ENCODE measurements at places on chromosomes 2 and 18.

- DNase-seq, result no peak
Measured at GRCh38 chr2:45872211-45872610, 220.7 kb downstream of the PRKCE start.

GRCh38 chr2:25966531-25967270, 15.6 kb downstream of the KIF3C start:
- DNase-seq, result no peak

- peak; percentile 3 for DNase-seq
Measured at GRCh38 chr18:45386041-45386655, 229.1 kb upstream of the SLC14A2 start.

- peak; percentile 70 for DNase-seq
Measured at GRCh38 chr2:191245869-191246531, 796 bp downstream of the MYO1B start.

- DNase-seq, result no peak
Measured at GRCh38 chr18:67421651-67422050, 94.9 kb downstream of the DSEL start.

DNA sequence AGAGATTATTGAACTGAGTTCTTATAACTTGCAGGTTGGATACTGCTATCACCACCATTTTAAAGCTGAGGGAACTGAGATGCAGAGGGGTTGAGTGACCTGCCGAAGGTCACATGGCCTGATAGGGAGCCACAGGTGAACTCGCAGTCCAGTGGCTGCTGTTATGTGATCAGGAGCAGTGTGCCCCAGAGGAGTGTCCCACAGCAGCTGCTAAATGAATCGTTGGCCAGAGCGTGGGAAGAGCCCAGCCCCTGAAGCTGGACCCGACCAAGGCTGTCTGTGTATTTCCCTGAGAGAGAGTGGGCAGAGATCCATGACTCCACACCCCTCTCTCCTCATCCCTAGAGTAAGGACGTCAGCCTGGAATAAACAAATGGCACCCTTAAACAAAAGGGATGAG, 26.7 kb upstream of the PRLH start:
- no peak for DNase-seq

DNA sequence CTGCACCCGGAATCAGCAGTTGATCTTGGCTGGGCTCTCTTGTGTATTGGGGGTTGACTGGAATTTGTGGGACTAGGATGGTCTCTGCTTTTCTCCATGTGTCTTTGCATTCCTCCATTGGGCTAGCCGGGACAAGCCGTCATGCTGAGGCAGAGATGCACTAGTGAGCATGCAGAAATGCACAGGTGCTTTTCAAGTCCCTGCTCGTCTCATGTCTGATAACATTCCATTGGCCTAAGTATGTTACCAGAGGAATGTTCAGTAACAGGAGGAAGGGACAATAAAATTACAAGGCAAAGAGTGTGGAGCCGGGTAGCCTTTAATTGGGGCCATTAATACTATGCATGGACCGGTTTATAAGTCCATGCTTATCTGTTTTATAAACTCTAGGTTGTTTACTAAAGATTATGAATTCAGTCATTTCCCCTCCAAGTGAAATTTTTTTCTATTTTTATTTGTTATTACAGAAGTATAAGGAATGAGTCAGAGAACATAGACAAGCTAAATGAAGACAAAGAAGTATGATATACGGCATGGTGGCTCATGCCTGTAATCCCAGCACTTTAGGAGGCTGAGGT, 24.4 kb upstream of the AAK1 start:
- DNase-seq, result no peak

DNA sequence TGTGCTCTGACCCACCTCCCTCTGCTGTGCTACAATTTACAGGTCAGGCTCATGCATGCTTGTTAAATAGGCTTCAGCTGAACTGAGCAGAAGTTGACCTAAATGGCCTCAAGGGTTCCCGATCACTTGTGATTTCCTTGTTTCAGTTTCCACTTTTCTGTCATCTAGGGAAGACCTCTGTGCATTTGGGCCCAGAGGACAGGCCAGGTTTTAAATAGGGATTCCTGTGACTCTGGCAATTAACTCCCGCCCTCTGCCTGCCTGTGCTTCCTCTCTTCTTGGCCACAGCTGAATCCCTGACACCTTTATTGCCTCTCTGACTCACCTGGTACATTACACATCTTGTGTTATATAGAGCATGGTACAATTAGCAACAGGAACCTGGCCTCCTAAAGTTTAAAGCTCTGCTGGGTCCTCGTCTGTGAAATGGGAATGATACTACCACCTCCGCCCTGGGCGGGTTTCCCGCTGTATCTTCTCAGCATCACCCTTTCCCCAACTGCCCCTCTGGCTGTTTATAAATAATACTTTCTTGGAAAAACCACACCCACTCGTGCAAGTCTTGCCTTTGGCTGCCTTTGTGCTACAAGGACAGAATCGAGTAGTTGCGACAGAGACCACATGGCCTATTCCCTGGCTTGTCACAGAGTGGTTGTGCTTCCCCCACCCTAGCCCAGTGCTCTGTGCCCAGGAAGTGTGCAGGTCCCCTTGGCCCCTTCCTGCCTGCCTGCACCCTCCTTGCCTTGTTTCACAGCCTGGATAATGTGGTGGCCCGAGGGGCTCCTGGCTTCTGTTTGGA, 7.9 kb downstream of the CABLES1 start:
- peak; percentile 86 for DNase-seq
